ENCODE measurements at places on chromosomes 1 and 21. TPM values are rescaled to one million over a fixed set of nuclear protein-coding genes. Genes with fewer than 3 reads are reported as not detected.

HCRTR1 gene
- total RNA-seq = not detected

DVL1 gene
- 74.6 TPM for total RNA-seq

AGMAT gene
- 7.9 TPM for total RNA-seq

TNFRSF1B gene
- 0.45 TPM for total RNA-seq

RNU11 gene
- total RNA-seq = not detected

POU3F1 gene
- not detected for total RNA-seq

JAM2 gene
- not detected for total RNA-seq

CASQ1 gene
- not detected for total RNA-seq

SH3BGR gene
- total RNA-seq = 0.65 TPM
